ENCODE measurements at places on chromosomes 2 and 18. TPM values are rescaled to one million over a fixed set of nuclear protein-coding genes. Genes with fewer than 3 reads are reported as not detected.

- H3K4me1 ChIP-seq: no peaks in the 10 kb centered on the region
- no peak overlapping the region for H3K4me3 ChIP-seq
- DNase-seq: no peak
- H3K36me3 ChIP-seq: no peaks in the 10 kb centered on the region
- H3K27me3 ChIP-seq: no peaks in the 10 kb centered on the region
These were observed 7.9 kb downstream of the MAP2 start for GRCh38 chr2:209431701-209432100.

- no peaks in the 10 kb centered on the region for H3K4me1 ChIP-seq
- no peaks in the 10 kb centered on the region for H3K27me3 ChIP-seq
- H3K4me3 ChIP-seq: no peak overlapping the region
These were observed 62.9 kb upstream of the ZEB2 start for GRCh38 chr2:144582651-144583380.

- H3K4me1 ChIP-seq: no peaks in the 10 kb centered on the region
- H3K27me3 ChIP-seq: no peaks in the 10 kb centered on the region
- no peak overlapping the region for H3K4me3 ChIP-seq
- no peak for DNase-seq
- no peak overlapping the region for H3K27ac ChIP-seq
These were observed 31.4 kb upstream of the CD28 start for GRCh38 chr2:203675086-203675485.

DNA sequence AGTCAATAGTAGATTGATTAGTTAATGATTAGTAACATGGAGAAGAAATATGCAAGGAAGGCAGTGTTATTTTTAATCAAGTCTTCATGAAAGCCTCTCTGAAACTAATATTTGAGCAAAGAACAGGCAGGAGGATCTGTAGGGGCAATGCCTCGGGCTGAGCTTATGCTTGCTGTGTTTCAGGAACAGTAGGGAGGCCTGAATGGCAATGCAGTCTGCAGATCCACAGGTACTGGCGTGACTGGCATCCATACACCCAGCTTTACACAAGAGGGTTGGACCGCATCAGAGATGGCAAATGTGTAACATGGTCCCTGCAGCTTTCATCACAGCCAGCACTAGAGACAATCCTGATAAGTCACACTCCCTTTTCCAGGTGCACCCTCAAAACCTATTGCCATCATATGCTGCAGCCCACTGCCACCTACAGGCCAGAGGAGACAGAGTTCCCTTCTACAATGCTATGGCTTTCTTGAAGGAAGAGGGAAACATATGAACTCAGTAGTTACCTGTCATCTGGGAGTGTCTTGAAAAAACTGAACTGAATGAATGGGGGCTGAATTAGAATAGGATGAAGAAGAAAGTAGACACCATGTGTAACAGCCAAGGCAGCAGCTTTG lies 582.4 kb upstream of the RAB6C start:
- no peaks in the 10 kb centered on the region for H3K27me3 ChIP-seq
- no peaks in the 10 kb centered on the region for H3K36me3 ChIP-seq
- no peak overlapping the region for H3K4me3 ChIP-seq
- H3K4me1 ChIP-seq: no peaks in the 10 kb centered on the region

GRCh38 chr18:21364471-21364870 lies 122.4 kb downstream of the GREB1L start:
- no peaks in the 10 kb centered on the region for H3K27me3 ChIP-seq
- H3K4me3 ChIP-seq: no peak overlapping the region
- DNase-seq: no peak
- no peaks in the 10 kb centered on the region for H3K36me3 ChIP-seq
- no peak overlapping the region for H3K27ac ChIP-seq

GRCh38 chr2:28633746-28634145 lies 117.9 kb upstream of the PPP1CB start:
- no peak overlapping the region for H3K4me3 ChIP-seq
- peaks cover 36% of the 10 kb centered on the region for H3K4me1 ChIP-seq
- no peaks in the 10 kb centered on the region for H3K36me3 ChIP-seq
- H3K27me3 ChIP-seq: no peaks in the 10 kb centered on the region

- no peaks in the 10 kb centered on the region for H3K4me1 ChIP-seq
- no peak for DNase-seq
- H3K27me3 ChIP-seq: no peaks in the 10 kb centered on the region
- H3K27ac ChIP-seq: no peak overlapping the region
These were observed 737.2 kb upstream of the RAB6C start for GRCh38 chr2:129242269-129242668.

DNA sequence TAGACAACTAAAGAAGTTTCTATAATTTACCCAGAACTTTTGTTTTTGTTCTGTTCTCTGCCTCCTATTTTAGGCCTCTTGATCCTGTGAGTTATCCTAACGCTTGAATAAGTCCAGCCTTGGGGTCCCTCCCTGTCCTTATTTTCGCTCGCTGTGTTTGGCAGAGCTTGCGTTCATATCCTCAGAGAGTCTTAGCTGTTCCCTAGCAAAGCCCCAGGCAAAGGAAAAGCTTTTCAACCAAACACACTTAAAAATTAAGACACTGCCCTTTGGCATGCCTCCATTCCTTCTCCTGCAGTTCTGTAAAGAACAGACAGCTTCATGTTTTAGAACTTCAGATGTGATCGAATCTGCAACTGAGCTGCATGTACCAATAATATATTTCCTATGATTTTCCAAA lies 517.2 kb downstream of the SUCLG1 start:
- no peak for DNase-seq
- H3K27ac ChIP-seq: no peak overlapping the region
- no peaks in the 10 kb centered on the region for H3K36me3 ChIP-seq
- H3K4me3 ChIP-seq: no peak overlapping the region
- no peaks in the 10 kb centered on the region for H3K27me3 ChIP-seq

The CAPN13 gene
- not detected for total RNA-seq

DNA sequence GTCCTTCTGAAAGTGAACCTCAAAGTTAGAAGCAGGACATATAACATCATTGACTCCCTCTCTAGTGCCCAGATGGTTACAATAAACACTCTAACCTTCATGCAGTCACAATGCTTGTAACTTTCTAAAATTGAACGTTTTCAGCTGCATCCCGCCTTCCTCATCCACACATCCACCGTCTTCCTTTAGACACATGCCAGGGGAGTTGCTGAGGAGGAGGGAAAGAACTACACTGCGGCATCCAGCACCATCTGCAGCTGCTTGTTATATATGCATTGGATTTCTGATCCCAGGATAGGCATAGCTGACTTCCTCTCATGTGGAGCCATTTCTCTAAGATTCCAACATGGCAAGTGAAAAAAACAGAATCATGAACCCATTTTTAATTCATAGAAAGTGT lies 96.8 kb downstream of the FBXO15 start:
- H3K27me3 ChIP-seq: no peaks in the 10 kb centered on the region
- no peaks in the 10 kb centered on the region for H3K4me1 ChIP-seq
- H3K27ac ChIP-seq: no peak overlapping the region
- no peak overlapping the region for H3K4me3 ChIP-seq

DNA sequence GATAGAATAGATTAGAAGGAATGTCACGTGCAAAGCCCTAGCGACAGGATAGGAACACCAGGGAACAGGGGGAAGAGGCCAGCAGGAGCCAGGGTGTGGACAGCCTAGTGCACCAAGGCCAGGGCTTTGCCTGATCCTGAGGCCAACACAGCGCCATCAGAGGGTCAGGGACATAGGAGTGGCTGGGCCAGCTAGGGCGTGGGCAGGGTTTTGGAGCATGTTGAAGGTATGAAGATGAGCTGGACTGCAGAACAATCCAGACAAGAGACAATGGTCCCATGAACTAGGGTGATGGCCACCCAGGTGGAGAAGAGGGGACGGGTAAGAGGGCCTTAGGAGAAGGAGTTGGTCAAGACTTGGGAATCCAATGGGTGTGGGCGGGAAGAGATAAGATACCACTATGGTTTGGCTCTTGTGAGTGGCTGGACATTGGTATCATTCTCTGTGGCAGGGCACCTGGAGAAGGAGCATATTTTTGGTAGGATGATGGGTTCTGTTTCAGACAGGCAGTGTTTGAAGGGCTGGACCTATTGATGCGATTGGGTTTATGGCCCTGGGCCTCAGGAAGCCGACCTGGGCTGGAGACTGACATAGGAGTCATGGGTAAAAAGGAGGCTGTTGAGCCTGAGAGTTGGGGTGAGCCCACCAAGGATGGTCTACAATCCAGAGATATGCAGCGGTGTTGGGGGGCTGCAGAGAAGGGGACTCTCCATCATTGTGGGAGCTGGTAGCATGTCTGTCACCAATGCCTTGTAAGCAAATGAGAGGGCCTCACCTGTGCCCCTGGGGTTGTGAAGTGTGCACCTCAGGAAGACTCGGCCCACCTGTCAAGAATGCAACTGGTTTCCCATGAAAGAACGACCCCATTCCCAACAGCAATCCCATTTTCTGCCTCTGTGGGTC lies 2.0 kb upstream of the HS1BP3 start:
- peaks cover 10% of the 10 kb centered on the region for H3K4me1 ChIP-seq
- H3K4me3 ChIP-seq: no peak overlapping the region
- no peak for DNase-seq
- no peak overlapping the region for H3K27ac ChIP-seq
- no peaks in the 10 kb centered on the region for H3K36me3 ChIP-seq

The CYP27C1 gene
- total RNA-seq: 0.15 TPM

GRCh38 chr2:242044313-242044590 lies 174.7 kb downstream of the RTP5 start:
- no peaks in the 10 kb centered on the region for H3K27me3 ChIP-seq
- H3K4me3 ChIP-seq: no peak overlapping the region
- H3K27ac ChIP-seq: no peak overlapping the region
- no peak for DNase-seq

The SCG2 gene
- total RNA-seq: 0.48 TPM

- no peak overlapping the region for H3K4me3 ChIP-seq
- H3K27ac ChIP-seq: no peak overlapping the region
- no peaks in the 10 kb centered on the region for H3K36me3 ChIP-seq
These were observed 7.3 kb upstream of the AMMECR1L start for GRCh38 chr2:127893033-127893432.

DNA sequence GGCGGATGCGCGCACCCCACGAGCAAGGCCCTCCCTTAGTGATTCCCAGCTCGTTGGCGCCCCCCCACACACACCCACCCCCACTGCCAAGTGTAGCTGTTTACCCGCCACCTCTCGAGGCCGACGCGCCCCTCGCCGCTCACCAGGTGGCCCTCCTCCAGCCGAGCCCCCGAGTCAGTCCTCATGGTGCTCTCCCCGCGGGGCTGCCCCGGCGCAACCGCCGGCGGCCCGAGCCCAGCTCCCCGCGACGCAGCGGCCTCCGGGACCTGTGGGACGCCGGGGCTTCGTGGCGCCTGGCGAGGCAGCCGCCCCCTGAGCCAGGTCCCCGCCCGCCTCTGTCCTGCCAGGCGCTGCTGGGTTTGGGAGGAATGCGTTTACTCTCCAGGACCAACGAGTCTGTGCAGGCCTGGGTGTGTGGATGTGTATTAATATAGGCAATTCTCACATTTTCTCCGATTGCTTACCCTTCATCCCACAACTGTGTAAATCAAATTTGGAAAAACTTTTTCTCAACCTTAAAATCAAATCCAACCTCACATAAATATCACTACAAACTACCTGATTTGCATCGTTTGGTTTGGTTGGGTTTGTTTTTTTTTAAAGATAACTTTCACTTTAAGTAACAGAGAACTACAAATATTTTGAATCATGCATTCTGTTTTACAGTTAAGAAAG lies at the start of gene TMEM237:
Gene TMEM237 (minus strand): TSS at position 288 of the 675 bp plus-strand sequence. CDS start 103 bp downstream, at position 185.
- H3K4me1 ChIP-seq: peaks cover 2% of the 10 kb centered on the region
- peak; percentile 82 for DNase-seq
- H3K27ac ChIP-seq: peak within 1 kb of the TSS; percentile 95
- no peaks in the 10 kb centered on the region for H3K27me3 ChIP-seq

The RRM2 gene
- not detected for total RNA-seq
